ENCODE measurements at places on chromosomes 2 and 18. TPM values are rescaled to one million over a fixed set of nuclear protein-coding genes. Genes with fewer than 3 reads are reported as not detected.

The IL1R2 gene
- 1.7 TPM for total RNA-seq

The OR6B2 gene
- not detected for total RNA-seq

The SERPINE2 gene
- total RNA-seq: 786 TPM

The ANO7 gene
- 0.83 TPM for total RNA-seq

The NOL4 gene
- not detected for total RNA-seq

The PARD3B gene
- 19.1 TPM for total RNA-seq

The MFSD6 gene
- total RNA-seq: 15.1 TPM

The HOXD12 gene
- total RNA-seq: not detected

The INHBB gene
- 0.09 TPM for total RNA-seq

The CRYBA2 gene
- total RNA-seq: not detected

The UGT1A3 gene
- total RNA-seq: not detected

The ERBB4 gene
- total RNA-seq: not detected

The STEAP3 gene
- 18.2 TPM for total RNA-seq

The EIPR1 gene
- 28.4 TPM for total RNA-seq

The CIDEA gene
- not detected for total RNA-seq

The SKOR2 gene
- total RNA-seq: not detected

The GPN1 gene
- 26.2 TPM for total RNA-seq

The BMP10 gene
- not detected for total RNA-seq

The GREB1L gene
- not detected for total RNA-seq

The SRD5A2 gene
- not detected for total RNA-seq

The TDRD15 gene
- not detected for total RNA-seq

The LYPD6 gene
- 0.57 TPM for total RNA-seq

The RNF152 gene
- total RNA-seq: 10.5 TPM

The KIAA2012 gene
- under 0.01 TPM for total RNA-seq

The DLGAP1 gene
- total RNA-seq: 0.14 TPM

The DNER gene
- 0.83 TPM for total RNA-seq

The FOXI3 gene
- not detected for total RNA-seq

The C1GALT1C1L gene
- 0.57 TPM for total RNA-seq

The CPO gene
- total RNA-seq: 0.09 TPM

The HAAO gene
- total RNA-seq: 0.46 TPM

The CPLX4 gene
- total RNA-seq: not detected

The MC4R gene
- not detected for total RNA-seq

The ZNF385B gene
- total RNA-seq: not detected

The CAPN14 gene
- under 0.01 TPM for total RNA-seq

The ARL4C gene
- 17.5 TPM for total RNA-seq

The ALK gene
- total RNA-seq: under 0.01 TPM

The RAB17 gene
- 0.28 TPM for total RNA-seq

The CD207 gene
- total RNA-seq: not detected

The EDAR gene
- total RNA-seq: not detected

The SLC4A5 gene
- 0.14 TPM for total RNA-seq

The NPPC gene
- total RNA-seq: 0.28 TPM

The MEMO1 gene
- 26.2 TPM for total RNA-seq

The KCNF1 gene
- 0.14 TPM for total RNA-seq

The NCKAP1 gene
- 93.6 TPM for total RNA-seq

The HOXD10 gene
- total RNA-seq: 0.18 TPM

The QPCT gene
- 9.5 TPM for total RNA-seq

The PSMA8 gene
- total RNA-seq: not detected

The MPP4 gene
- total RNA-seq: 0.65 TPM

The ACVR2A gene
- total RNA-seq: 38.0 TPM

The RAB6C gene
- not detected for total RNA-seq

The PROKR1 gene
- total RNA-seq: not detected

The IFIH1 gene
- total RNA-seq: 4.8 TPM

The POTEJ gene
- not detected for total RNA-seq

The RESP18 gene
- total RNA-seq: not detected

The CTAGE1 gene
- not detected for total RNA-seq

The PPP1R1C gene
- total RNA-seq: 1.00 TPM
